ENCODE measurements at places on chromosomes 4 and X.

DNA sequence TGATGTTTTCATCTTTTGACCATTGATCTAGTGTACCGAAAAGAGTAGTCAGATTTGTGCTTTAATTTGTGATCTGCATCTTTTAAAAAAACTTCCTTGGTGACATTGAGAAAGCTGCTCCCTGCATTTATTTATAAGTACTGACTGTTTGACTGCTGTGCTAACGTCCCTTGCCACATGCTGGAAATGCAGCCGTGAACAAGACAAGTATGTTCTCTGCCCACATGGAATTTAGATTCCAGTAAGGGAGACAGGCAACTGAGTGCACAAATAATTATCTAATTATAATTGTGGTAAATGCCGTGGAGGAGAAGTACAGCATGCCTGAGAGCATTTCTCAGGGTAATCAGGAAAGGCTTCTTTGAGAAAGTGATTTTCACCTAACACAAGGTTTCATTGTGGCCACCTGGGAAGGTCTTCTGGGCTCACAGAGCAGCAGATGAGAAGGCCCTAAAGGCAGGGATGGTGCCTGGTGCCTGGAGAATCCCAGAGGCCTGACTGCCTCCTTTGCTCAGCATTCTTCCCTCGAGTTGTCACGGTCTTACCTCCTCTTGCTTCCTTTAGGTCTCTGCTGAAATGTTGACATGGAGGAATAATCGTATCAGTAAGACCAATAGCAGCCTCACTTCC, 55.8 kb downstream of the PTTG2 start:
- no peak for DNase-seq

DNA sequence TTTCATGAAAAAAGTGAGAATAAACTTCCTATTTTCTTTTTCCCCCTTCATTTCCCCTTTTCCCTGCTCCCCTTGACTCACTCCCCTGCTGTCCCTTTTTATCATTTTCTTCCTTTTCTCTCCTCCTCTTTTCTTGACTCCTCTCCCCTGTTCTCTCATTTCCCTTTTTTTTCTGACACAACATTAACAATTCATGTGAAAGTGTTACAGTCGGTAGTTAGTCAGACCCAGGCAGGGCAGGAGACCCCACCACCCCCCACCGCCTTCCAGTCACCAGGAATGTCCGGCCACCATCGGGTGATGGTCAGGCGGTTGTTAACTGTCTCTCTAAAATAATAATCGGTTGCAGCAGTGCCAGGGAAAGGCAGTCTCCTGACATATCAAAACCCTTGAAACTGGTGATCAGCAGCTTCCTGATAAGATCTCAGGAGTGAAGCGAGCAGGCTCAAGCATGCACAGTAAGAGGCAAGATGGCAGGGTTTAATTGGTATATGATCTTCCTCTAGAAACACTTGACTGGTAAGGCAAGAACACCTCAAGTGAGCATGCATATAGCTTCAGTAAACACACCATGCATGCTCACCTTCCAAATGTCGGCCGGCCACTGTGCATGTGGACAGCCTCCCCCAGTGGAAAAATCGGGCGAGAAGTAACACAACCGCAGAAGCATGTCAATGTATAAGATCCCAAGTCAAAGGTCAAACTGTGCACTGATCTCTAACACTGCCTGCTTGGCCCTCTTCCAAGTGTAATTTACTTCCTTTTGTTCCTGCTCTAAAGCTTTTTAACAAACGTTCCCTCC, 191.4 kb downstream of the NDST4 start:
- no peak for DNase-seq

- no peak for DNase-seq
These were observed 61.1 kb upstream of the MTM1 start for GRCh38 chrX:150507251-150507856.

GRCh38 chr4:21830272-21830671, 118.3 kb downstream of the KCNIP4 start:
- no peak for DNase-seq

GRCh38 chr4:103002551-103002950, 17.0 kb downstream of the SLC9B1 start:
- DNase-seq, result no peak

GRCh38 chr4:173752610-173753230, 222.7 kb upstream of the HAND2 start:
- DNase-seq, result no peak

- no peak for DNase-seq
These were observed 82.4 kb downstream of the CNGA2 start for GRCh38 chrX:151816934-151817333.

GRCh38 chr4:78766650-78767049, 9.5 kb upstream of the BMP2K start:
- DNase-seq, result no peak

- DNase-seq, result no peak
These were observed 32.4 kb upstream of the ARX start for GRCh38 chrX:25048178-25048577.
